ENCODE measurements at places on chromosomes 4 and X.

DNA sequence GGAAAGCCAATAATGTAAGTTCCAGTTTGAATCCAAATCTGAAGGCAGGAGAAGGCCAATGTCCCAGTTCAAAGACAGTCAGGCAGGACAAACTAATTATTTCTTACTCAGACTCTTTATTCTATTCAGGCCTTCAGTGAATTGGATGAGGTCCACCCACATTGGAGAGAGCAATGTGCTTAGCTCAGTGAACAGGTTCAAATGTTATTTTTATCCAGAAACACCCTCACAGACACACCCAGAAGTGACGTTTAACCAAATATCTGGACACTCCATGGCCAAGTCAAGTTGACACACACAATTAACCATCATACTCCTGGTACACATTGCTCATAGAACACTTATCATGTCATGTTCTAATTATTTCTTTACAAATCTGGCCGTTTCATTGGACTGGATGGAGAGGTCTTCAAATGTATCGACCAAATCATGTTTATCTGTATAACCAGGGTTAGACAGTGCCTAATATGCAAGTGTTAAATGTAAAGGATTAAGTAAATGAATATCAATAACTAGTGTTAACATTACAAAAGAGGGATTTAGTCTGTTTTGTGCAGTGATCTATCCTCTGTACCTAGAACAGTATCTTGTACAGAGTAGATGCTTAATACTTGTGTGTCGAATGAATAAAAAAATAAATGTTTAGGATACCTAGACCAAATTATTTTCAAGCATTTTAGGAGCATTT is 27.1 kb upstream of the XK start:
- no peak for DNase-seq

DNA sequence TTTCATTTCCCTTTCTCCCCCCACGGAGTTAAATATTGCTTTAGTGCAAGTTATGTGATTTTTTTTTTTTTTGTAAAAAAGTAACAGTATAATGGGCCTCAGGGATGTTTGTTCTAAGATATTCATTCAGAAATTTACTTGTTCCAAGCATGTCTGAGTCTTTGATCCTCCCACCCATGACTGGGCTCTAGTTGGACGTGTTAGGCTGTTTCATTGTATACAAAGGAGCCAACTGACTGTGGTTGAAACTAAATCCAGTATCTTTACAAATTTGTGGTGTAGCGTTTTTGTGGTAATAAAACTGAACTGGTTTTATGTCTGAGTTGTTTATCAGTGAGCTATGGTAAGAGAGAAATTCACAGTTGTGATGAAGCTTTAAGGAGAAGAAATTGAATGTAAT is 74.1 kb downstream of the DOCK11 start:
- no peak for DNase-seq

DNA sequence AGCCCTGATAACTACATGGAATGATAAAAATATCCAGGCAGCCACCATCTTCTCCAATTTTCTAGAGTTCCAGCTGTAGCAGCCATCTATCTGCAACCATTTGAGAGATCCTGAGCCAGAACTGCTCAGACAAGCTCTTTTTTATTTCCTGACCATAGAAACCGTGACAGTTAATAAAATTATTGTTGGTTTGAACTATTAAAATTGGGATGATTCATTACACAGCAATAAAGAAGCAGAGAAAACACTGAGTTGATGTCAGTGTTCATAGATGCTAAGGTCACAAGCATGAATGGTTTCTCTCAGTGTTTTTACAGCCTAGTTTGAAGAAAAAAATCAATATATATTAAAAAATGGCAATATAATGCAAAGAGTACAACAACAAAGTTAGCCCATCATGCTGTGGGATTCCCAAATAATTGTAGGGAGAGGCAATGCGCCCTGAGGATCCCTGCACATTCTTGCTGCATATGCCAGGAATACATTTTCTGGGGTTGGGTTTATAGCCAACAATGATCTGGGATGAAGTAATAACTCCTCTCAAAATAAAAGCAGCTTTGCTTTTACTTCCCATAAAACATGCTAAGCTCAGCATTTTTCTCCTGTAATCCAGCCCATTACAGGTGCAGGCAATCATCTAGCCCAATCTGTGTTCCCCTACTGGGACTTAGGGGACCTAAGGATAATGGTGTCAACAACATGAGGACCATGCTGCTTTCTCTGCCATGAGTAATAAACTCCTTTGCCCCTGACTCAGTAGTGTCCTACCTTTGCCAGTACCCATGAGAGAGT is 84.0 kb downstream of the PABPC4L start:
- no peak for DNase-seq

DNA sequence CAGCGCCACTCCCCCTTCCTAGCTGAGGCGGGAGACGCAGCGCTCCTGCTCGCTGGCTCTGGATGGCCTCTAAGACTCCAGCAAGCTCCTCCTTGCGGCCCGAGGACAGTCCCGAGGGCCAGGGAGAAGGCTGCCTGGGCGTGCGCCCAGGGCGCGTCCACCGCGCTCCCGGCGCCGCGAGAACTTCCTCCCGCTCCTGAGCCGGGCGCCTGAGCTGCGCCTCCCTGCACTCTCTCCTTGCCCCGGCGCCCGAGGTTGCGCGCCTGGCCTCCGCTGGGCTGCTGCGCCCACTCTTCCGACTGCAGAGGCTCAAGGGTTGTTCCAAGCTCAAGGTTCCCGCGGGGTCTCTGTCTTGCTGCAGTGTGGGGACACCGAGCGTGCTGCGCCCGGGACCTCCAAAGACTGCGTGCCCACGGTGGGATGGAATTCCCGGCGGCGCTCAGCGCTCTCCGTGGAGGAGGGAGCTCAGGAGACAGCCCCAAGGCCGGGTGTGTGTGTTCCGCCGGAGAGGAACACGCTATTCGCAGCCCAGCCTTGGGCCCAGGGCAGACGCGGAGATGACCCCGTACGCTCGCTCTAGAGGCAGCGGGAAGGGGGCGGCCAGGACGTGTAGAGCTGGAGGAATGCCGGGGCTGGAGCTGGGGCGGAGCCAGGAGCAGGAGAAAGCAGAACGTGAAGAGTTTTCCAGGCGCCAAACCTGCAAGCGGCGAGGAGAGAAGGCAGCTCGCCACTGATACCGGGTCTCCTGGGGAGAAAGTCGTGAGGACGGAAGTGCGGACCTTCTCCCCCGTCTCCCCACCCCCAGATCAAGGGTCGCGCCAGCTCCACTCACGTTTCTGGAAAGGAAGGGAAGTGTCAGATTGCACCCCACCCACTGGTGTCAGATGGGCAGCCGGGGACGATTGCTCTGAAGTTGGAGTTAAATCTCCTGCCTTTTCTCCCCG is at the start of gene ARHGAP6:
Gene ARHGAP6 (minus strand): TSS at position 753 of the 944 bp plus-strand sequence. CDS start 1,092 bp downstream, outside the sequence.
- no peak for DNase-seq

DNA sequence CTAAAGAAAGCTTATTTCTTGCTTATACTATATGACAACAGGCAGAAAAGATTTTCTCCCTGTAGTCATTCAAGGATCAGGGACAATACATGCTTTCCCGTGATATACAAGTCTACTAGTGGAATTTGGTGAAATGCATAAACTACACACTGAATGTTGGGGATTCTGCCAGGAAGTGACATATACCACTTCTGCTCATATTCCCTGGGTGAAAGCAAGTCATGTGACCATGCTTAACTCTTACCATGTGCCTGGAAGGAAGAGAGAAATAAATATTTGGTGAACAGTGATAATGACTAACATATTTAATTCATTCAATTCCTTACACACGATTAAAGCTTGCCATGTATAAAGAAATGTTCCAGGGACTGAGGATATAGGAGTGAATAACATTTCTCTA is 534.6 kb downstream of the PPARGC1A start:
- DNase-seq = no peak

GRCh38 chrX:68650491-68650890 is 3.0 kb downstream of the STARD8 start:
- no peak for DNase-seq

- DNase-seq = peak; percentile 7
Measured at GRCh38 chr4:57110640-57111511, 691 bp upstream of the IGFBP7 start.

GRCh38 chr4:75385106-75385505 is 129.1 kb downstream of the RCHY1 start:
- DNase-seq = no peak
